Stimulated activated CD4-positive, alpha-beta T cell treated with anti-CD3 and anti-CD28 coated beads, Interleukin-4, amount 100 ng/mL, for 4 hours (primary cell): ENCODE measurements at places on chromosomes 5 and 9.
A peak's percentile ranks its signal among the peaks of the same experiment; 100 is the strongest.

DNA sequence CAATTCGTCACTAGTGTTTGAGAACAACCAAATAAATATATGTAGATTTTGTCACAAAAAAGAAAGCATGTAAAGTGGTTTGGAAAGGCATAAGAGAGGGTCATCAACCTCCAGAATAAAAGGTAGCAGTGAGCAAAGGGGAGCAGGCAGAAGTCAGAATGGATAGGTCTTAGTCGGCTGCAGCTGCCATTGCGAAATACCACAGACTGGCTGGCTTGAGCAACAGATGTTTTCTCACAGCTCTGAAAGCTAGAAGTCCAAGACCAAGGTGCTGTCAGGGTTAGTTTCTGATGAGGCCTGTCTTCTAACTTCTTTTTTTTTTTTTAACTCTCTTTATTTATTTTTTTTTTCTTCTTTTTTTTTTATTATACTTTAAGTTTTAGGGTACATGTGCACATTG is 208.1 kb upstream of the PIK3R1 start:
- DNase-seq: no peak

DNA sequence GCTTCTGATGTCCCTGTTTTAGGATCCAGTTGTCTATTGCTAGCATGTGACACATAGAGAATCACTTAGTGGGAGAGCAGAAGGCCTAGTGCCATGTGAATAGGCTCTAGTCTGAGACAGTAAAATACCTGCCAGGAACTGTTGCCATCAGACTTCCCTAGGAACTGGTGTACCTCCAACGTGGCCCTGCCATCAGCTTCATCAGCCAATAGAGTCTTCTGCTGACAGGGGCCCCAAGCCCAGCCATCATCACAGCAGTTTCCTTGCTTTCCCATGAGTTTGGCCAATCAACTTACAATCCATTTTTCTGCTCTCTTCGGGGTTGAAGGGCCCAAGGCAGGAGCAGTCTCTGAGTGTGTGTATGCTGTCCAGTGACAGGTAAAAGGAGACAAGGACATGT is 128.4 kb upstream of the ADRA1B start:
- no peak for DNase-seq

GRCh38 chr5:178751286-178751685 is 20.8 kb upstream of the ZNF354A start:
- DNase-seq: no peak

DNA sequence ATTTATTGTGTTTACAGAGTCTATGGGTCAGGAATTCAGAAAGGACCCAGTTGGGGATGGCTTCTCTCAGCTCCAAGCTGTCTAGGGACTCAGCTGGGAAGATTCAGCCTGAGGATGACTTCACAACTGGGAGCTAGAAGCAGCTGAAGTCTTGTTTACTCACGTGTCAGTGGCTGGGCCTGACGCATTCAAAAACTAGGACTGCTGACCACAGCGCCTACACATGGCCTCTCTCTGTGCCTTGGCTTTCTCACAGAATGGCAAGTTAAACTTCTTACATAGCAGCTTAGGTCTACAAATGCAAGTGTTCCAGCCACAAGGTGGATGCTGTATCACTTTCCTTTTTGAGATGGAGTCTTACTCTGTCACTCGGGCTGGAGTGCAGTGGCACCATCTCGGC is 16.3 kb upstream of the PPP2CA start:
- no peak for DNase-seq

DNA sequence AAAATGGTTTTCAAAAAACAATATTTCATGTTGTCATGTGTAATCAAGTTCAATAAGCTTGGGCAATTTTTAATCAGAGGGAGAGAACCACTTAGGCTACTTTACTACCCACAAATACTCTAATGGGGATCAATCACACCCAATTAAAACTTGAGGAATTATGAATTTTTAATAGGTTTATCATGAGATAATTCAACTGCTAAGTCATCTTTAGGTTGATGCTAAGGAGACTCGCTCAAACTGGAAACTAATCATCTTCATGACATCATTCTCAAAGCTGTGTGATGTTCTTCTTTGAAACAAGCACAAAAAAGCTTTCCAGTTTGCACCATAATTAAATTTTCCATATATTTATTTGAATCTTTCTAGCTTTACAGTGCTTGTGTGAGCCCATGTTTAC is 867.5 kb downstream of the MAT2B start:
- DNase-seq: no peak

DNA sequence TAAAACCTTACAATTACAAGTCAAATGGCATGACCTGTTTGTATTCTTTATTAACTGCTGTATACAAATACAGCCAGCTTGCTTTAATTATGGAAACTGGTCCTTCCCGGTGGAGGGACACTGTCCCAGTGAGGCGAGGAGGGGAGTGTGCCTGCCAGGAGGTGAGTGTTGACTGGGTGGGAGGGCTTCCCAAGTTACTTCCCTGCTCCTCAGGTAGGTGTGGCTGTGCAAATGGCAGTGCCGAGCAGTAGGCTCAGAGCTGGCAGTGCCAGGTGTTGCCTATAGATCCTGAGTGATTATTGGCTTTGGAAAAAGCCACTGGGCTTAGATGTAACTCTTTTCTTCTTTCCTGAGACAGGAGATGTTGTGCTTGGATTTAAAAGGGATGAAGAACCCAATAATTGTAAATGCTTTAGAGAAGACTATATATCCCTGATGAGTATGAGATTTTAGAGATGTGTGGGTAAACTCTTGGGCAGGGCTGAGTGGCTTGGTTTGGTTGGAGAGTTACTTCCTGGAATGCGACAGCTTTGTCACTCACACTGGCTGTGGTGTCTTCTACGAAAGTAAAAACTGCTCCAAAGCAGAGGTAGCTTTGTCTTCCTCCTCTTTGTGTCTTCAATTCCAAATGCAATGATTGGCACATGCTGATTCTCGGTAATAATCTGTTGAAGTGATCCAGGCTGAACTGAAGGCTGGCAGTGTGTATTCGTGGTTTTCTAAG is 43.7 kb downstream of the GLRX start:
- DNase-seq: no peak

DNA sequence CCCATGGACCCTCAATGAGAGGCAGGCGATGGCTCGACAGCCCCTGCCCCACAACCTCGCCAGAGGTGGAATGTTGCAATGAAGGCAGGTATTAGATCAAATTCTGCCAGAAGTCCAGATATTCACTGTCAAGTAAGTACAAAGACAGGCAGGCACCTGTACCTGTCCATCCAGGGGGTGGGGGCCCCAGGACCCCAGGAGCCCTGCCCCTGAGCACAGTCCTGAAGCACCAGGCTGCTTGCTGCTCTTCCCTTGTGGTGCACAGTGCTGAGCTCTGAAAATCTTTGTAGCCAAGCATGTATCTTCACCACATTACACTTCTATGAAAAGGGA is 26.2 kb upstream of the HMCN2 start:
- no peak for DNase-seq

DNA sequence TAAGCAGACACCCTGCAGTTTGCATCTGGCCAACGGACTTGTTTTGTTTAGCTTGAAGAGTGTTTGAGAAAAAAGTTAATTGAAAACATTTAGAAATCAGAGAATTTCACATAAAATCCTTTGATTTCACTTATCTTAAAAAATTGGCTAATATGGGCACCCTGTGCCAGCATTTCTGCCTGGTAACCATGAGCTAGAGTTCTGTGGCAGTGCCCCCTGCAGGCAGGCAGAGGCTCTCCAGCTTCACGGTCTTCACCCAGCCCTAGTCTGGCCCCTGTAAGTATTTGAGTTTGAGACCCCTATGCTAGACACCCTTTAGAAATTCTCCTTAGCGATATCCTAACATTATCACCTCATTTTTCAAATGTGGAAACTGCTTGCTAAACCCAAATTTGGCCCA is 18.8 kb upstream of the FANCC start:
- DNase-seq: no peak

DNA sequence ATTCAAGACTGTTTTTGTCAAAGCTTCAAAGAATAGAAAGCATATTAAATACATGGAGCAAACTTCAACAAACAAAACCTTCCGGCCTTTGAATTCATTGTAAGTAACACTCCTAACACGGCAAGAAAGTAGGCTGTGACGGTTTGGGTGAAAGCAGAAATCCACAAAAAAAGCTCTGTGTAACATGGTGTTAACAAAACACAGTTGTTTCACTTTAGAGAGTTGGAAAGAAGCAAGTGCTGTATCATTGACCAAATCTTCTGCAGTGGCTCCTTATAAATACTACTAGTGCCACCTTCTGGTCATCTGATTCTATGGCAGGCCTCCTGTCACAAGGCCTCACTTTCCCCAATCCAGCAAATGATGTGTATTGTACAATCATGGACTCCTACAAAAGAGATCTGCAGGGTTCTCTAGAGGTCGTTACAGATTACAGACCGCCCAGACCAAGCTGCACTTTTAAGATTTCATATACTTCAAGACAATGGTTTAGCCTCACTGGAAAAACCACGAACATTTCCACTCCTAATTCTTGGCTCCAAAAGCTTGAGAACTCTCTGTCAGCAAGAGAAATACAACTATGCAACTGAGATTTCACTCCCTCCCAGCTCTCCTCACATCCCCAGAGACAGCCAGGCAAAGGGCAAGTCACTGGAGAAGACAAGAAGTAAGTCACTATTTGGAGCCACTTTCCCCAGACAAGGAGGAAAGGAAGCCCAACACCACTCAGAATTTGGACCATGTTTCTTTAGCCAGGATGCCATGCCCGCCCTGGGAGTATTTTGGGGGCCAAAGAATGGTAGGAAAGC is 196.2 kb downstream of the DTWD2 start:
- DNase-seq: no peak

DNA sequence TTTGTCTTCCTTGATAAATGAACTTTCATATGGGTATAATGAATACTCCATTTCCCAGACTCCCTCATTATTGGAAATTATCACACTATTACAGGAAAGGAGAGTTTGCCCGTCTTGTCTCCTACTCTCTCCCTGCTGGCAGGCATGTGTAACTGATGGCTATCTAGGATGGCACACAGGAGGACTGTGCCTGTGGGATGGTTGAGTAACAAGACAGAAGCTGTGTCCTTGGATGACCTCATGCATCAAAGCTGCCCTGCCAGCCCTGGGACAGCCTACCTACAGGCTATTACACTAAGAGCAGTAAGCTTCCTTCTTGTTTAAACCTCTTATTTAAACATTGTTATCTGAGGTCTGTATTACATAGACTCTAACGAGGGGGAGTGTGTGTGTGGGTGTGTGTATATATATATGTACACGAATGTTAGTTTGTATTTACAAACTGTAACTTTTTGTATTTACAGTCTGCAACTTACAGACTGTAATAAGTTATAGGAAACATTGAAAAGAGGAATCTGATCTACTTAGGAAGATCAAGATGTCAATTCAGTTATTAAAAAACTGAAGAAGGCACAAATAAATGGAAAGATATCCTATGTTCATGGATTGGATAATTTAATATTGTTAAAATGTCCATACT is 247.6 kb upstream of the ACO1 start:
- DNase-seq: no peak

DNA sequence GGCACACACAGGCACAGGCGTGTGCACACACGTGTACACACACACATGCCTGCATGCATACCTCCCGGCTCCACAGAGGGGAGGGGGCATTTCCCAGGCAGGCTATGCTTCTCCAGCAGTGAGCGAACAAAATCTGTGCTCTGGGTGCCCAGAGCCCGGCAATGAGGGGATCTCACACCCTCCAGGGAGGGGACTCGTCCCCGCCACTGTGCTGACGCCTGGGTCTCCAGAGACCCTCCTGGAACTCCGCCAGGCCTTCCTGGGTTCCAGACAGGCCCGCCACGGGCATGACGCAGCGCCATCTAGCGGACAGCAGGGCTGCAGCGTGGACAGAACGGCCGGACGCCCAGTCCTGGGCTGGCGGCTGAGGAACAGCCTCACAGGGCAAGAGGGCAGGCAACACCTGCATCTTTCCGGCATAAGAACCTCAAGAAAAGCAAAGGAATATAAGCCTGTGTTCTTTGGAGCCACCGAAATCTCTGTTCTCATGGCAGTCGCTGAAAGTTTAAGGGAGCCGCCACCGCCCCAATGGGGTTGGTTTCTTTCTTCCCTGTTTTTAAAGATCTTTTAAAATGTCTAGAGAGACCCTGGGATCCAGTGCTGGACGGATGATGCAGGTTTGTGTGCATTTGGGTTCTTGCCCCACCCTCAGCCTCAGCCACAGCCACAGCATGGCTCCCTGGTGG is 135.6 kb upstream of the PPP1R26 start:
- DNase-seq: peak; percentile 49

- no peak for DNase-seq
Observed at GRCh38 chr5:28750251-28750650, 1711.9 kb upstream of the CDH9 start.

DNA sequence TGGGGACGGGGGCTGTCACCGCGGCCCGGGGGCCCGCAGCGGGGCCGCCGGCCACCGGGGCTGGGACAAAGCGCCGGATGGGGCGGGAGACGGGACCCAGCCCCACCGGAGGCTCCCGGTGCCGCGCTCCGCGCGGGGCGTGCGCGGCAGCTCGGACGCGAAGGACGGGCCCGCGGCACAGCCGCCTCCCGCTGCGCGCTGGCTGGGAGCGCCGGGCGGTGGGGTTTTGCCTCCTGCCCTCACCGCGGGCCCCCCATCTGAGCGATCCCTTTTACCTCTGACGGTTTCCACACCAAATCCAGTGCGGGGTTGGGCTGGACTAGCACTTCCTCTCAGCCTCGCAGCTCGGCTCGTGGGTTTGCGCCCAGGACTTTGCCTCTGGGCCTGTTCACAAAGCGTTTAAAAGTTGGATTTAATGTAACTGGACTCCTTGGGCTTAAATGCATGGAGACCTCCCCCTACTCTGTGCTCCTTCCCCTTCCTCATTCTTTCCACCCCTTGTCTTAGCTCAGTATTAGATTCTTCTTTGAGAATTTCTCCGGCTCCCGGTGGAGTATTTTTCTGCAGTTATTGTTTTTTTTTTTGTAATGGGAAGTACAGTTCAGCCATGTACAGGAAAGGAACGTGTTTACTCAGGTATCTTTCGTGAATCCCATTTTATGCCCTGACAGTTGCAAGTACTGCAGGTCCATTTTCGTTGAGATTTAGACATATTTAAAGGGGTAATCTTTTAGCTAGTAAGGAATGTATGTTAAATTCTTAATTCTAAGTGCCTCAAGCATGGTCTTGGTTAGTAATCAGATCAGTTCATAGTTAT is 691 bp downstream of the FCHO2 start:
- DNase-seq: peak; percentile 12

GRCh38 chr5:5781335-5781734 is 358.9 kb downstream of the ICE1 start:
- DNase-seq: no peak

DNA sequence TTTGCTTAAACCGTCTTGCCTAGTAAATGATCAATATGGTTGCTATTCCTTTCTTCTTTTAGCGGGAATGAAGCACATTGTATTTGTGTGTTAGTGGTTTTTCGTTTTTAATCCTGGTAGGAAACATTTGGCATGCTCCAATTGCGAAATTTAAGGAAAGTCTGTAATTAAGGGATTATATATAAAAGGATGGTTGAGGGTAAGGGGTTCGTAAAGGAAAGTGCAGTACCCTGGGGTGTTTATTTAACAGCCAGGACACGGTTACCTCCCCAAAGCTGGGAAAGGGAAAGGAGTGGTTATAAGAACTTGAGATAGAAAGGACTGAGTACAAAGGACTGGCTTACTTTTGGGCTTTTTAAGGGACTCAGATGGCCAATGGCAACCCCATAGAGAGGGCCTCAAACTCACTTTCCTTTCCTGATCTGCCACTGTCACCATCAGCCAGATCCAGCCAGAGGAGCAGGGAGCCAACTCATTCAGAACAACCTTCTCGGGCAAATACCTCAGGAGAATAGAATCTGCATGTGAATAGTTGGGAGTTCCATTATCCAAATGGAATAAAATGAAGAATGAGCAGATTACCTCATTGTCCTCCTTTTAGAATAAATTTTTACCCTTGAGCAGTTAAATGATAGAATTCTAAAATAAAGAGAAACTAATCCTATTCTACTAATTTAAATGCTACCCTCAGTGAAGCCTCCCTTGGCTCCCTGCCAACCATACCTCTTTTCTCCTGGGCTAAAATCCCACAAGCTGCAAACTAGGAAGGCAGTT is 117.7 kb downstream of the SNCAIP start:
- no peak for DNase-seq
